Activated CD4-positive, alpha-beta memory T cell treated with anti-CD3 and anti-CD28 coated beads, Interleukin-2, amount 10 ng/mL, durations not matched to agents 7 days and 5 days (primary cell): ENCODE measurements at places on chromosomes 5 and 9. TPM values are rescaled to one million over a fixed set of nuclear protein-coding genes. Genes with fewer than 3 reads are reported as not detected.

Gene ADAMTS6
- total RNA-seq, result 1.7 TPM

Gene REEP2
- 1.1 TPM for total RNA-seq

Gene ZNF300
- 0.43 TPM for total RNA-seq

- no peak overlapping the region for H3K4me3 ChIP-seq
- peaks cover 3% of the 10 kb centered on the region for H3K4me1 ChIP-seq
- no peaks in the 10 kb centered on the region for H3K36me3 ChIP-seq
- H3K27me3 ChIP-seq, result no peaks in the 10 kb centered on the region
- no peak for DNase-seq
- no peak overlapping the region for H3K27ac ChIP-seq
These were observed 30.7 kb upstream of the GRPEL2 start for GRCh38 chr5:149314571-149315111.
